ENCODE measurements at places on chromosomes 7 and 10. TPM values are rescaled to one million over a fixed set of nuclear protein-coding genes. Genes with fewer than 3 reads are reported as not detected.
A peak's percentile ranks its signal among the peaks of the same experiment; 100 is the strongest.

GRCh38 chr7:33820206-33820605, 85.1 kb upstream of the BMPER start:
- no peak for DNase-seq
- no peaks in the 10 kb centered on the region for H3K27me3 ChIP-seq

- no peaks in the 10 kb centered on the region for H3K4me1 ChIP-seq
- no peak for DNase-seq
- no peaks in the 10 kb centered on the region for H3K36me3 ChIP-seq
- H3K27me3 ChIP-seq: no peaks in the 10 kb centered on the region
Observed at GRCh38 chr10:95303535-95303934, 12.7 kb upstream of the PDLIM1 start.

- H3K27me3 ChIP-seq: no peaks in the 10 kb centered on the region
- H3K27ac ChIP-seq: no peak overlapping the region
- no peaks in the 10 kb centered on the region for H3K36me3 ChIP-seq
- DNase-seq: no peak
Observed at GRCh38 chr7:38020121-38020785, 99.8 kb downstream of the EPDR1 start.

- H3K4me1 ChIP-seq: no peaks in the 10 kb centered on the region
- DNase-seq: no peak
- H3K4me3 ChIP-seq: no peak overlapping the region
- no peaks in the 10 kb centered on the region for H3K27me3 ChIP-seq
- no peaks in the 10 kb centered on the region for H3K36me3 ChIP-seq
Observed at GRCh38 chr7:157462419-157462771, 125.6 kb downstream of the DNAJB6 start.

DNA sequence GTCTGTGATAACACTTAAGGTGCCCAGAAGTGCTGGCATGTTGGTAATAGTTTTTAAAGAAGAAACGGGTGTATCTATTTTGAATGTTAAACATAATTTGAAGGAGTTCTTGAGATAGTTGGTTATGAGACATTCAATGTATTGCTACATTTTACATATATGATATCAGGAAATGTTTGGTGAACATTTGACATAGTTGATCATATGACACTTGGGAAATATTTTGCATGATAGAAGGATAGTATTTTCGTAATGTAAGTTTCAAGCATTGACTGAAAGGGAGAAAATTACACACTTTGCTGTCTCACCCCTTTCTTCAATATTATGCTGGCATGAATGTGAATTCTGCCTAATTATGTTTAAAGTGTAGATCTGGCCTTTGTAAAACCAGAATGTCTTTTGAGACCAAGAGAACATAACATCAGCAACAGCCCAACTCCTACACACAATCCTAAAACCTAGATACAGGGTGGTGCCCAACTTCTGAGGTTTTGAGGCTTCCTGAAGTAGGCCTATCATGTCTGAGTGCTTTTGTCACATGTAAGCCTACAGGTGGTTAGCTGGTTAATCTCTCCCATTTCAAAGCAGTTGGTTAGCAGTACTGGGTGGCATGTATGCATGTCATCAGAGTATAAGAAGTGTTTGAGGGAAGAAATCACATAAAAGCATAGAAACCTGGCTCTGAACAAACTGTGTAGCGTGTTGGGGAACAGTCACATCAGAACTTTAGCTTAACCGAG, 2.1 kb downstream of the ADD3 start:
- no peak for DNase-seq
- H3K27ac ChIP-seq: no peak overlapping the region
- H3K27me3 ChIP-seq: no peaks in the 10 kb centered on the region
- H3K4me1 ChIP-seq: peaks cover 54% of the 10 kb centered on the region
- peak overlapping the region; percentile 89 for H3K4me3 ChIP-seq

FBXO24 gene
- total RNA-seq: not detected

- DNase-seq: no peak
- H3K27ac ChIP-seq: no peak overlapping the region
- H3K4me3 ChIP-seq: no peak overlapping the region
- no peaks in the 10 kb centered on the region for H3K36me3 ChIP-seq
Observed at GRCh38 chr7:108205311-108205710, 75.2 kb upstream of the LAMB4 start.

SLC26A3 gene
- not detected for total RNA-seq

DNA sequence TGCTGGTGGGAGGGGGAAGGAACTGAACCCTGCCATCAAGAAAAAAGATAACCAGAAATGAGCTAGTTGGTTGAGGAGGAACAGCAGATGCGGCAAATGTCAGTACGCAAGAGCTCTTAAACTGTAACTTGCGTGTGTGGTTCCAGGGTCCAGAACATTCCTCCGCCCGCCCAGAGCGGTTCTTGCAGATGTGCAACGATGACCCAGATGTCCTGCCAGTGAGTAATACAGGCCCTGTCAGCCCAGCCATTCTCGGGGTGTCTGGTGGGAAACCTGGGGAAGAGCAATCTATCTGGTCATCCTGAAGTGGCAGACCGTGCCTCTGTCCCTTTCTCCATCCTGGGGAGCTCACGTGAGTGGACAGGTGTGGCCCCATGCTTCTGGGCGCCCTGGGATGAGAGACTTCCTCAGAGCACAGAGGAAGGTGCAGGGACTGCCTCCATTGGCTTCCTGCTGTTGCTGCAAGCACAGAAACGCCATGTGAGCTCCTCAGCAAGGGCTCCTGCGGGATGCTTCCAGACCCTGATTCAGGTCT, 50.5 kb upstream of the ZMIZ2 start:
- H3K27ac ChIP-seq: no peak overlapping the region
- no peak overlapping the region for H3K4me3 ChIP-seq
- peaks cover 55% of the 10 kb centered on the region for H3K36me3 ChIP-seq
- H3K4me1 ChIP-seq: no peaks in the 10 kb centered on the region
- no peaks in the 10 kb centered on the region for H3K27me3 ChIP-seq

SLC18A3 gene
- not detected for total RNA-seq

DNA sequence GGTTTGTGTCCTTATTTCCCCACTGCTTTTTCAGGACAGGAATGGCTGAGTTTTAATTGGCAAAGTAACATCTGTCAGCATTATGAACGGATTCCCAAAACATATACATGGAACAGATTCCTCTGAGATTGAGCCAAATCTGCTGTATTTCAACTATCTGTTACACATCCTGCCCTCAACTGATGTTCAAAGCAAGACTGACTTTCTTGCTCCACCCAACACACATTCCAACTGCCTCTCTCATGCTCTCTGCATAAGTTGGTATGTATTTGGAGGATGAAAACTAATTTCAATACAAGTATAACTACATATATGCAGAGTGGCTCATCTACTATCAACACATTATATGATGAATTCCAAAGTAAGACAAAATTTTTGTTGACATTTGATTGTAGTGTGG, 342.2 kb downstream of the GATA3 start:
- DNase-seq: no peak
- no peaks in the 10 kb centered on the region for H3K4me1 ChIP-seq
- no peaks in the 10 kb centered on the region for H3K36me3 ChIP-seq
- H3K4me3 ChIP-seq: no peak overlapping the region
- no peaks in the 10 kb centered on the region for H3K27me3 ChIP-seq
- H3K27ac ChIP-seq: no peak overlapping the region

GRCh38 chr10:91493313-91493712, 83.2 kb downstream of the HECTD2 start:
- H3K27ac ChIP-seq: no peak overlapping the region
- H3K4me3 ChIP-seq: no peak overlapping the region
- H3K36me3 ChIP-seq: no peaks in the 10 kb centered on the region
- no peak for DNase-seq
- no peaks in the 10 kb centered on the region for H3K27me3 ChIP-seq

FXYD4 gene
- not detected for total RNA-seq

PTPRN2 gene
- total RNA-seq: 3.1 TPM

DNA sequence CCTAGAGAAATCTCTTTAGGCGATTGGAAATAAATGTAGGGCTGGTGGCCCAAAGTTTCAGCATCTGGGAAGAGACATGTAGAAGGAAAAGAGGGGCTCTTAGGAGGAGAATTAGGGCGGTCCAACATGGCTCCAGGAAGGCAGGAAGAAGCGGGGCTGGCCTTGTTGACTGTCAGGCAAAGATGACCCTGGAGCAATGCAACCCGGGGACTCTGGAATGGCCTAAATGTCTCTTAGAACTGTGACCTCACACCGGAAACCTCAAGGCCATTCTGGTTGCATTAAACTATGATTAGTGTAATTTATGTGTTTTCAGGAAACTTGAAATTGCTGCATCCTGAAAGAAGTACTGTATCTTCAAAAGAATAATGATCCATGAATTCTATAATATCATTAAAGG, 66.8 kb downstream of the NRP1 start:
- H3K4me1 ChIP-seq: peaks cover 16% of the 10 kb centered on the region
- peaks cover 8% of the 10 kb centered on the region for H3K36me3 ChIP-seq
- H3K4me3 ChIP-seq: no peak overlapping the region
- no peaks in the 10 kb centered on the region for H3K27me3 ChIP-seq

RNLS gene
- 6.2 TPM for total RNA-seq

GRCh38 chr7:93015779-93016481, 101.8 kb downstream of the SAMD9 start:
- no peaks in the 10 kb centered on the region for H3K36me3 ChIP-seq
- H3K27me3 ChIP-seq: no peaks in the 10 kb centered on the region
- DNase-seq: no peak

DNA sequence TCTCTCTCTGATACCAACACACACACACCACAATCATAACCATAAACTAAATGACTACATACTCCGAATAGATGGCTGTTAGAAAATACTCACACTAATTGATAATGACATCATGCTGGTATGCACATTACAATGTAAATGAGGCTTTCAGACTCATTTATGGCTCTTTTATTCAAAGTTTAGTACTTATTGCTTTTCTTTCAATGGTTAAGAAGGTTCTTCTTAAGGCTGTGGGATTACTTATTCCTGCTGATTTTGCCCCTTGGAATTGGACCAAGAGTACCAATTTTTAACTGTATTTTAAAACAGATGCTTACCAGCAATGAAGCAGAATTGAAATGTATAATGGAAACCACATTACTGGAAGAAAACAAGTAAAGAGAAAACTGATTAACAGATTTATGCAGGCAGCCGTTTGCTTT, 20.6 kb upstream of the CABCOCO1 start:
- peaks cover 16% of the 10 kb centered on the region for H3K4me1 ChIP-seq
- H3K27ac ChIP-seq: no peak overlapping the region
- no peaks in the 10 kb centered on the region for H3K36me3 ChIP-seq
- peak overlapping the region; percentile 8 for H3K4me3 ChIP-seq
- DNase-seq: no peak

FASTK gene
- total RNA-seq: 110 TPM

GRCh38 chr7:40965774-40966173, 737.1 kb downstream of the INHBA start:
- H3K4me1 ChIP-seq: no peaks in the 10 kb centered on the region
- H3K4me3 ChIP-seq: no peak overlapping the region
- H3K27ac ChIP-seq: no peak overlapping the region
- DNase-seq: no peak
- no peaks in the 10 kb centered on the region for H3K27me3 ChIP-seq

DNA sequence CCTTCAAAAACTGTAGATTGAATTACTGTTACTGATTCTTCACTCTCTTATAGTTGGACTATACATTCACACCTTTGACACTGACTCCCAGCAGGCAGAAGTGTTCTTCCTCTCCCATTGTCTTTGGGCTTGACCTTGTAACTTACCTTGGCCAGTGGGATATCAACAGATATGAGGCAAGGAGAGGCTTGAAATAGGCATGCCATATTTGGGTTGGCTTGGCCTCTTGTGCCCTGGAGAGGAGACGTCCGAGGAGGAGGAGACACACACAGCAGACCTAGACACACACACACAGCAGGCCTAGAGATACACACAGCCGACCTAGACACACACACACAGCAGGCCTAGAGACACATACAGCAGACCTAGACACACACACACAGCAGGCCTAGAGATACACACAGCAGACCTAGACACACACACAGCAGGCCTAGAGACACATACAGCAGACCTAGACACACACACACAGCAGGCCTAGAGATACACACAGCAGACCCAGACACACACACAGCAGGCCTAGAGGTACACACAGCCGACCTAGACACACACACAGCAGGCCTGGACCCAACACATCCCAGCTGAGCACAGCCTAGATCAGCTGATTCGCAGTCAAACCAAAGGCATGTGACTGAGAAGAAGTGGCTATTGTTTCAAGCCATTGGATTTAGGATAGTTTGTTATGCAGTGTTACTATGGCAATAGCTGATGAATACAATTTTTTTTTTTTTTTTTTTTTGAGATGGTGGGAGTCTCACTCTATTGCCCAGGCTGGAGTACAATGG, 12.5 kb upstream of the GNA12 start:
- no peak overlapping the region for H3K27ac ChIP-seq
- no peak for DNase-seq
- H3K4me1 ChIP-seq: peaks cover 9% of the 10 kb centered on the region
- H3K27me3 ChIP-seq: no peaks in the 10 kb centered on the region
- H3K36me3 ChIP-seq: no peaks in the 10 kb centered on the region

PHYHIPL gene
- 2.6 TPM for total RNA-seq
